Vein endothelial cell (primary cell): ENCODE measurements at places on chromosomes 13 and 19. TPM values are rescaled to one million over a fixed set of nuclear protein-coding genes. Genes with fewer than 3 reads are reported as not detected.

The SERTM1 gene
- 0.10 TPM in 1 of 2 replicates, not detected in the other for total RNA-seq

The MAP3K10 gene
- total RNA-seq = 8.5 and 8.7 TPM in 2 replicates

The CLIP3 gene
- 4.0 and 5.6 TPM in 2 replicates for total RNA-seq

The ERF gene
- total RNA-seq = 56.6 and 90.2 TPM in 2 replicates

The PRSS57 gene
- total RNA-seq = 0.33 TPM in 1 of 2 replicates, not detected in the other

The S1PR2 gene
- 1.6 and 1.7 TPM in 2 replicates for total RNA-seq

The GGN gene
- total RNA-seq = 0.29 and 0.65 TPM in 2 replicates

The ZNF724 gene
- total RNA-seq = 8.8 and 9.6 TPM in 2 replicates

The ZNF780B gene
- total RNA-seq = 11.1 and 15.1 TPM in 2 replicates

The CRX gene
- not detected in 2 replicates for total RNA-seq

The FIZ1 gene
- total RNA-seq = 3.9 and 4.9 TPM in 2 replicates

The LRRC63 gene
- total RNA-seq = 0.10 TPM in 1 of 2 replicates, not detected in the other

The PODNL1 gene
- total RNA-seq = under 0.01 and 0.19 TPM in 2 replicates

The PAK4 gene
- total RNA-seq = 15.8 and 21.6 TPM in 2 replicates

The PSG3 gene
- total RNA-seq = not detected in 2 replicates

The GIPR gene
- under 0.01 TPM in 1 of 2 replicates, not detected in the other for total RNA-seq

The SCEL gene
- not detected in 2 replicates for total RNA-seq

The SMARCA4 gene
- total RNA-seq = 117 and 135 TPM in 2 replicates

The ELANE gene
- total RNA-seq = not detected in 2 replicates

The NLRP7 gene
- not detected in 2 replicates for total RNA-seq

The ZNF536 gene
- total RNA-seq = not detected in 2 replicates

The TNFSF13B gene
- 0.10 and 0.98 TPM in 2 replicates for total RNA-seq

The KLF1 gene
- total RNA-seq = not detected in 2 replicates

The ARHGEF18 gene
- 35.1 and 36.9 TPM in 2 replicates for total RNA-seq

The FAAP24 gene
- 2.6 and 3.3 TPM in 2 replicates for total RNA-seq

The ZNF473 gene
- 8.8 and 10.1 TPM in 2 replicates for total RNA-seq

The ZNF730 gene
- total RNA-seq = 0.33 and 2.9 TPM in 2 replicates

The KIR2DL3 gene
- not detected in 2 replicates for total RNA-seq

The CYP2F1 gene
- not detected in 2 replicates for total RNA-seq

The SOX1 gene
- total RNA-seq = not detected in 2 replicates

The NAPSA gene
- under 0.01 TPM in 2 replicates for total RNA-seq

The ANGPTL8 gene
- total RNA-seq = not detected in 2 replicates

The KIR2DL4 gene
- total RNA-seq = not detected in 2 replicates

The LGALS7 gene
- total RNA-seq = not detected in 2 replicates

The VAV1 gene
- total RNA-seq = not detected in 2 replicates

The HIPK4 gene
- total RNA-seq = under 0.01 and 0.10 TPM in 2 replicates

The RUBCNL gene
- not detected in 2 replicates for total RNA-seq

The ZNF99 gene
- total RNA-seq = not detected in 2 replicates

The IL11 gene
- total RNA-seq = 0.33 TPM in 1 of 2 replicates, not detected in the other

The KIR3DL2 gene
- total RNA-seq = not detected in 2 replicates

The CACNA1A gene
- 0.48 and 0.65 TPM in 2 replicates for total RNA-seq

The SLC10A2 gene
- not detected in 2 replicates for total RNA-seq

The NCR1 gene
- not detected in 2 replicates for total RNA-seq

The EFNB2 gene
- total RNA-seq = 121 and 134 TPM in 2 replicates

The RNF17 gene
- not detected in 2 replicates for total RNA-seq

The CD22 gene
- total RNA-seq = 0.19 TPM in 1 of 2 replicates, not detected in the other

The ZNF665 gene
- total RNA-seq = 3.3 and 4.1 TPM in 2 replicates

The FCAR gene
- not detected in 2 replicates for total RNA-seq
